ENCODE measurements at places on chromosomes 4 and X. TPM values are rescaled to one million over a fixed set of nuclear protein-coding genes. Genes with fewer than 3 reads are reported as not detected.

GPR78 gene
- total RNA-seq: not detected

CDKN2AIP gene
- total RNA-seq: 30.1 TPM

GATA1 gene
- total RNA-seq: not detected

MAGEB2 gene
- not detected for total RNA-seq

PPP1R2C gene
- total RNA-seq: not detected

NSUN7 gene
- total RNA-seq: not detected

KLKB1 gene
- total RNA-seq: 0.20 TPM

BRS3 gene
- total RNA-seq: not detected

QRFPR gene
- not detected for total RNA-seq

ATP1B4 gene
- total RNA-seq: not detected

PPID gene
- total RNA-seq: 58.9 TPM

All from CD8-positive, alpha-beta memory T cell (primary cell).